Cerebellar nuclear complex (tissue), 1 donor: ENCODE measurements at places on chromosomes 3 and 15.

GRCh38 chr3:150761831-150762661, 923 bp downstream of the SIAH2 start:
- DNase-seq = no peak

DNA sequence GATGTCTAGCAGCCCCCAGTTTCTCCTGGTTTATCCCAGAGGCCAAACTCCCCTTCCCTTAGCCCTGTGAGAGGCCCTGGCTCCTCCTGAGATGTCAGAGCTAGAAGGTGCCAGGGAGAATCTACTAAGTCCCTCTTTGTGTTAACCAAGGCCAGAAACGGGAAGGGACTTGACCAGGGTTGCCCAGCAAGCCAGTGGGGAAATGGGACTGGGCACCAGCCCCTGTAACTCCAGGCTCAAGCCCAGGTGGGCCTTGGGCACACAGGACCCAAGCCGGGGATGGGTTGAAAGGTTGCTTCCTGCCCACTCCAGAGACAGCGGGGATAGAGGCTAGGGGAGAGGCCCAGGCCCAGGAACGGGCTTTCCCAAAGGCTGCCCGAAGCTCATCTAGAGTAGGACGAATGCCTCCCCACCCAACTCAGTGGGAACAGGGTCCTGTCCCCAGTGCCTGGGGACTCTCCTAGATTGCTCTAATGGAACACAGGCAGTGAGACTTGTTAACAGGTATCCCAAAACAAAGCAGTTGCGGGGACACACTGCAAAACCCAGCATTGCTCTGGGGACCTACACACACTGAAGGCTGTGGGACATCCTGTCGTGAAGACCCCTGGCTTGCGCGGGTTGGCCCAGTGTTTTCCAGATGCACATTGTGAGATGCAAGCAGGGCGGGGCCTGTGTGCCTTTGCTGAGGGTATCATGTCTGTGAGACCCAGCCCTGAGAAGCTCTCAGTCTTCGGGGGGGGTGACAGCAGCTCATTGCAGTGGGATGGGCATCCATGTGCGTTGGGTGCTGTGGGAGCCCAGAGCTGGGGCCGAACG, 12.9 kb upstream of the TXNRD3 start:
- DNase-seq = no peak

GRCh38 chr3:13543253-13543652, 5.7 kb upstream of the FBLN2 start:
- DNase-seq = no peak

DNA sequence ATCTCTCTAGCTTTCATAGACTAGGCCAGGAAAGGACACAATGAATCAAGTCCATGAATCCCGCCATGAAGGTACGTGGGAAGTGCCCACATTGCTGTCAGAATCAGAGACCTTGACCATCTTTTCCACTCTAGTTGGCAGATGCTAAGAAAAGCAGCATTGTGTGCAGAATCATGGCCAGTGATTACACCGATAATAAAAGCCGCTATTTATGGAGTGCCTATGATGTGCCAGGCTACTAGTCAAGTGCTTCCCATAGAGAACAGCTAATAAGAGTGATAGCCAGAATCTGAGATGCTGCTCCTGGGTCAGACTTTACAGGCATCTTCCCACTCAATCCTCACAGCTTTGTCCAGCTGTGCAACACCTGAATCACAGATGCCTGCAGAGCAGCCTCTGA, 13.2 kb upstream of the RPL32 start:
- DNase-seq = no peak

DNA sequence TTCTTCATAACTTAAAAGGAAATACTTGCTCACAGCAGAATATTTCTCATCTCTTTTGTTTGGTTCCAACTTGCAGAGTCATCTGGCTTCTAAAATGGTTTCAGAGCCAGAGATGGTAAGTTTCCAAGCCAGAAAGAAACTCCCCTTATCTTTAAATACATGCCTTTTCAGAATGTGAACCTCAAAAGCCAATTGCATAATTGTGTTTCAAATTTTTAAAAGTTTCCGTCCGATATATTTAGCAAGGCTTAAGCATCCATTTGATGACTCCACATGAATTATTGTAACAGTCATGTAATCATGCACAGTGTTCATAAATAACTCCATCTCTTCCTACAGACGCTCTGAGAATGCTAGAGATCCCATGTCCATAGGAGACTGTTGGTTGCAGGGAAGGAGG, 40.6 kb upstream of the C3orf80 start:
- DNase-seq = no peak
